ENCODE measurements at places on chromosomes 12 and 14.

- DNase-seq, result peak; percentile 23
Observed at GRCh38 chr12:12606781-12607589, 4.7 kb upstream of the CREBL2 start.

DNA sequence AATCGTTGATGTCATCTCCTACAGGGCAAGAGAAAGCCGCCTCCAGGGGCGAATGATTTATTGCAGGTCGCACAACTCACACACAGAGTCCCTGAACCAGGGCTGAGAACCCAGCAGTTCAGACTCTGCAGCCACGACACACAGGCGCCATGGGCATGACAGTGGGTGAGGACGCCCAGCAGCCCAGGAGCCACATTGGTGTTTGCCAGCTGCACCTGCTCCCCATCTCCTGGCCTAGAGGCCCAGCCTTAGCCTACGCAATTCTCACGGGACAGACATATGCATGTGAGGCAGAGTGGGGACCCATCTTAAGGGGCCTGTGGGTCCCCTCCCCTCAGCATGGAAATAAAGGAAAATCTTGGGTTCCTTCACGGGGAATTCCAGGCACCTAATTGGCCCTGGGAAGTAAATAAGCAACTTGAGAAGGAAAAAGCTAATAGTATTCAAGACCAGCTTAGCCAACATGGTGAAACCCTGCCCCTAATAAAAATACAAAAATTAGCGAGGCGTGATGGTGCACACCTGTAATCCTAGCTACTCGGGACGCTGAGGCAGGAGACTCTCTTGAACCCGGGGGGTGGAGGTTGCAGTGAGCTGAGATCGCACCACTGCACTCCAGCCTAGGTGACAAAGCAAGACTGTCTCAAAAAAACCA, 69.3 kb downstream of the RIMBP2 start:
- no peak for DNase-seq

- DNase-seq, result peak; percentile 13
Observed at GRCh38 chr12:102957339-102958050, at the start of gene ASCL1. ASCL1 (plus strand) TSS chr12:102957674; CDS start chr12:102958245, 571 bp downstream.

GRCh38 chr12:30021051-30021833, 237.5 kb upstream of the TMTC1 start:
- DNase-seq, result no peak

DNA sequence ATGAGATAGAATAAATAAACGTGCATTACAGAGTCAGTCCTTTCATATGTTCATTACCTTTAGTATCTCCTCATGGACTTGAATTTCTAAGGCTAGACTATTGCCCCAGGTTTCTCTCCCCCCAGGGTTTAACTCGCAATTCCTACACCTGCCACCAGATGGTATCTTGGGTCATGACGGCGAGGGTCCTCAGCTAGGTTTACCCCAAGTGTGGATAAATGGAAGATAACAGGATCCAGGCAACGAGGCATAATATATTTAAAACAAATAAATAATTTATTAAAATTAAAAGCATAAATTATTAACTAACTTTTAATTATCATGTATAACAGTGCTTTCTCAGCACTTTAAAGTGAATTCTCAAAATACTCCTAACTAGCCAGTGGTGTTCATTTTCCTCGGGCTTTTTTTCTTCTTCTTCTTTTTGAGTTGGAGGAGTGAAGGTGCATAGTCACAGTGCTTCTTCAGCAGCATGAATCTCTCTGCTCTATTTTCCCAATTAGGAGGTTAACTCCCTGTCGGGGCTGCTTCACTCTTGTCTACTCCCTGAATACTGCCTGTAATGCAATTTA, 243.5 kb upstream of the CAND1 start:
- DNase-seq, result peak; percentile 76

GRCh38 chr12:54605138-54605970, 16.9 kb upstream of the PPP1R1A start:
- no peak for DNase-seq

Data from Calu3 (cell line).